PC-3 (cell line): ENCODE measurements at places on chromosomes 7 and 10. TPM values are rescaled to one million over a fixed set of nuclear protein-coding genes. Genes with fewer than 3 reads are reported as not detected.
A peak's percentile ranks its signal among the peaks of the same experiment; 100 is the strongest.

ZNF804B gene
- not detected in 2 replicates for total RNA-seq

R3HCC1L gene
- total RNA-seq: 11.7 and 15.3 TPM in 2 replicates

HIF1AN gene
- 4.5 TPM in 2 replicates for total RNA-seq

TRIM73 gene
- total RNA-seq: 5.2 and 6.4 TPM in 2 replicates

DNA sequence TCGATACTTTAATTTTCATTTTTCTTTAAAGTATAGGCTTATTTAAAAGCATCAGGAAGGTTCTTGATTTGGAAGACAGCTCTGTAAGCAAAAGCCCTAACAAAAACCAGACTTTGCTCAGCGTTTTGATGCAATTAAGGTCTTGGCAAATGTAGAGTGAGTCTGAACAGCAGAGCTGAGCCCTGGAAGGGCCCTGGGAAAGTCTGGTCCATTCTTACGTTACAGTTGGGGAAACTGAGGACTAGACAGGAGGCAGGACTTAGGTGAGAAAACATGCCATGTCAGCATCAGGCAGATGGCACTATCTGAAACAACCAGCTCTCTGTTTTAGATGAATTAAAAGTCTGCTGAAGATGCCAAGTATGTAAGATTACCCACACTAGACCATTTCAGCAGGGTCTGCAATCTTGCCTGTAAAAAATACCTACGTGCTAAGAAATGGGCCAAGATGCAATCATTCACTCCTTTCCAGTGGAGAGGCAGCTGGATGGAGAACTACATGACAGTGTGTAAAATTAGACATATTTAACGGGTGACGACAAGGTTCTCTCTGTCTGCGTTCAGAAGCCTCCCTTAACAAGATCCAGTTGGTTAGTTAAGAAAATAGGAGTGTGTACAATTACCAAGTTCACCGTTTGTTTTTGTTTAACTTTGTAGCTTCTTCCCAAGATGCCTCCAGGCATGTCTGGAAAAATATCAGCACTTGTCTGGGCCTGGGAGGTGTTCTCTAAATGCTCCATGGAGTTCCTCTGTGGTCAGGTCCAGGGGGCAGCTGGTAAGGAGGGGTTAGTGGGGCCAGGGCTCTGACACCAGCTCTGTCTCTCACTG, 502.3 kb upstream of the ZMIZ1 start:
- no peak overlapping the region for H3K4me3 ChIP-seq
- 0 out of 2 replicates have a peak, but pooled peaks cover 4% of the 10 kb centered on the region for H3K4me1 ChIP-seq
- peaks cover 66% of the 10 kb centered on the region for H3K27me3 ChIP-seq

- H3K4me3 ChIP-seq: no peak overlapping the region
- H3K27me3 ChIP-seq: peaks cover 6% of the 10 kb centered on the region
- peaks cover 11% of the 10 kb centered on the region for H3K4me1 ChIP-seq
- H3K27ac ChIP-seq: peak overlapping the region; percentile 17
- H3K36me3 ChIP-seq: no peaks in the 10 kb centered on the region
Measured at GRCh38 chr10:44301781-44302355, 83.0 kb downstream of the CXCL12 start.

DNA sequence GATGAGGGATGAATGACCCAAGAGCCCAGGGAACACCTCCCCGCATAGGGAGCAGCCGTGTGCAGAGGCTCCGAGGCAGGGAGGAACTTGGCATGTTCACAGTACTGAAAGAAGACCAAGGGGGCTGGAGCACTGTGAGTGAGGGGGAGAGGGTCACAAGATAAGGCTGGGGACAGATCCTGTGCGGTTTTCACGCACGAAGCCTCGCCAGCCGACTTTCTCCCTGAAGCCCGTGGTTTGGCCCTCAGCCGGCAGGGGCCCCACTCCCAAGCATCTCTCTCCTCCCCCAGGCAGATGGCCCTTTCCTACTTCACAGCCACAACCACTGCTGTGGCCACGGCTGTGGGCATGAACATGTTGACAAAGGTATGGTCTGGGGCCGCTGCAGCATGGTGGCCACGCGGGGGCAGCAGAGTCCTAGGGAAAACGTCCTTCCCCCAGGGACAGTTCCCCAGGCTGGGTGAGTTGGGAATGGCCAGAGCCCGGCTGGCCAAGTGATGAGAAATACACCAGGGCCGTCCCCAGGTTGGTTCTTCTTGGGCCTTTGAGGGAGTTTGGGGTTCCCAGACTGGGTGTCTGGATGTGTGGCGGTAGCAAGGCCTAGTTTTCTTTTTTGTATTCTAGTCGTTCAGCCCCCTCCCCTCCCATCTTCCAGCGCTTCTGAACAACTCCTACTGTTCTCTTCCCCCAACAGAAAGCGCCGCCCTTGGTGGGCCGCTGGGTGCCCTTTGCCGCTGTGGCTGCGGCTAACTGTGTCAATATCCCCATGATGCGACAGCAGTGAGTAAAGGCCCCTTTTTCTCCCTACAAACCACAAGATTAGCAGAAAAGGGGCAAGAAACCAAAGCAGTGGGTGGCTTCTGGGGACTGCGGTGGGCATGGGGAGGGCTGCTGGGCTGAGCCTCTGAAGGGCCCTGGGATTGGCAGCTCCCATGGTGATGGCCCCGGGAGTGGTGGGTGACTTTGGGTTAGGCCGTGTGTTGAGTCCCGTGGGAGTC, 14.4 kb upstream of the WBP1L start:
- no peaks in the 10 kb centered on the region for H3K27me3 ChIP-seq
- no peak overlapping the region for H3K27ac ChIP-seq
- no peaks in the 10 kb centered on the region for H3K36me3 ChIP-seq
- peak; percentile 70 for DNase-seq

- H3K27me3 ChIP-seq: no peaks in the 10 kb centered on the region; the same call in 1 of the 2 replicates
- peaks cover 9% of the 10 kb centered on the region; the same call in 1 of the 2 replicates for H3K4me1 ChIP-seq
Measured at GRCh38 chr10:47322300-47323061, at the start of gene GDF2. TSS of gene GDF2 (plus strand) at chr10:47322454. CDS start at chr10:47322669, 215 bp downstream.

DNA sequence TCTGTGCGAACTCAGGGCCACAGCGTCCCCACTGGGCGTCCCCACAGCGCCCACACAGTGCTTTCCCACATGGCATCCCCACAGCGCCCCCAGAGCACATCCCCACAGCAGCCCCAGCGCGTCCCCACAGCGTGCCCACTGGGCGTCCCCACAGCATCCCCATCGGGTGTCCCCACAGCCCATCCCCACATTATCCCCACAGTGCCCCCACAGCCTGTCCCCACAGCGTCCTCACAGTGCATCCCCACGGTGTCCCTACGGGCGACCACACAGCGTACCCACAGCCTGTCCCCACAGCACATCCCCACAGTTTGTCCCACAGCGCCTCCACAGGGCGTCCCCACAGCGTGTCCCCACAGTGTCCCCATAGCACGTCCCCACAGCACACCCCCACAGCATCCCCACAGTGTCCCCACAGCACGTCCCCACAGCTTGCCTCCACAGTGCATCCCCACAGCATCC, 131.6 kb downstream of the ACTR3B start:
- H3K36me3 ChIP-seq: no peaks in the 10 kb centered on the region
- H3K27ac ChIP-seq: no peak overlapping the region
- H3K27me3 ChIP-seq: peaks cover 7% of the 10 kb centered on the region; the same call in 1 of the 2 replicates

DNA sequence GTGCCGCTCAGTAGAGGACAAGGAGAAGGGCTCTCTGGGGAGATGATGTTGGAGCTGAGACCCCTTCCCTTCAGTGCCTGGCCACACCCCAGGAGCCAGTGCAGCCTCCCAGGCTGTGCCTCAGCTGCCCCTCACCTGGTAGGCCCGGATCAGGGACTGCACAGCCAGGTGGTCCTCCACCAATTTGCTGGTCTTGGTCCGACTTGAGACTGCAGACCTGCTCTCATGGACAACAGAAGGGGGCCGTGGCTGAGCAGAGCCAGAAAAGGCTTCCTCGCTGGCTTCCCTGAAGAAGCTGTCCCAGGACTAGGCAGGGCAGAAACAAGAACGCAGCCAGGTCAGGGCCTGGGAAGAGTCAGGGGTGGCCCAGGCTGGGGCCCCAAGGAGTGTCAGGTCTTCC, 5.5 kb downstream of the OGDHL start:
- H3K27ac ChIP-seq: no peak overlapping the region
- no peak overlapping the region for H3K4me3 ChIP-seq
- H3K27me3 ChIP-seq: peaks cover 23% of the 10 kb centered on the region

- no peak overlapping the region for H3K4me3 ChIP-seq
- H3K36me3 ChIP-seq: no peaks in the 10 kb centered on the region
- H3K27me3 ChIP-seq: no peaks in the 10 kb centered on the region
- H3K27ac ChIP-seq: no peak overlapping the region
- no peaks in the 10 kb centered on the region for H3K4me1 ChIP-seq
- no peak for DNase-seq
Measured at GRCh38 chr7:57423768-57424167, 26.2 kb upstream of the ZNF716 start.

DNA sequence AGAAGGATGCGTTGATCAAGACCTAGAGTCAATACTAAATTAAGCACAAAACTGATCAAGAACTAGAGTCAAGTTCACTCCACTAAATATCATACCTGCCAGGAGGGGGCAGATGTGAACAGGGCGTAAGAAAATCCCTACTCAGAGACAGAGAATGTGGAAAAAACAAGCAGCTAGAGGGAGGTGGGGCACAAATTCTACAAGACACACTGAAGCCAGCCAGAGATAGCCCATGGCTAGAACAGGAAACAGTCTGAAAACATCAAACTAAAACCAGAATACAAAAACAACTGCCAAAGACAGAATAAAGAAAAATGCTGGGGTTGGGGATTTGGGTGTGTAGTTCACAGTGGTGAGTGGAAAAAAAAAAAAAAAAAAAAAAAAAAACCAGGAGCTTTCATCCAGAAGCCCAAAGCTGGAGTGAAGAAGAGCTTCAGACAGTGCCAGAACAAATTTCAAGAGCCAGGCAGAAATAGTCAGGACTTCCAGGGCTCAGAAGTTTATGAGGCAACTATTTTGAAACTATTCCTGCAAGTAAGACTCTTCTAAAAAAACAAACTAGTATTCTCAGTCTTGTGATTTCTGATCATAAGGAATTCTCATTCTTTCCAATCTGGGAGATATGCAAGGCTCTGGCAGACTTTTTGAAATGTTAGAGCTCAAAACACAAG, 118.3 kb downstream of the CCDC71L start:
- no peaks in the 10 kb centered on the region for H3K27me3 ChIP-seq
- peaks cover 20% of the 10 kb centered on the region for H3K4me1 ChIP-seq

- H3K4me1 ChIP-seq: peaks cover 11% of the 10 kb centered on the region
- peak; percentile 7 for DNase-seq
- no peak overlapping the region for H3K27ac ChIP-seq
- no peaks in the 10 kb centered on the region for H3K36me3 ChIP-seq
- H3K4me3 ChIP-seq: no peak overlapping the region
- no peaks in the 10 kb centered on the region for H3K27me3 ChIP-seq
Measured at GRCh38 chr10:45514291-45515270, 140.6 kb downstream of the ALOX5 start.

GRCh38 chr7:24227068-24227467, 56.9 kb upstream of the NPY start:
- no peaks in the 10 kb centered on the region for H3K36me3 ChIP-seq
- peaks cover 11% of the 10 kb centered on the region for H3K27me3 ChIP-seq
- H3K27ac ChIP-seq: no peak overlapping the region

- no peaks in the 10 kb centered on the region for H3K36me3 ChIP-seq
- DNase-seq: no peak
- H3K27me3 ChIP-seq: no peaks in the 10 kb centered on the region
Measured at GRCh38 chr7:88314061-88314491, 7.4 kb upstream of the STEAP4 start.

DNA sequence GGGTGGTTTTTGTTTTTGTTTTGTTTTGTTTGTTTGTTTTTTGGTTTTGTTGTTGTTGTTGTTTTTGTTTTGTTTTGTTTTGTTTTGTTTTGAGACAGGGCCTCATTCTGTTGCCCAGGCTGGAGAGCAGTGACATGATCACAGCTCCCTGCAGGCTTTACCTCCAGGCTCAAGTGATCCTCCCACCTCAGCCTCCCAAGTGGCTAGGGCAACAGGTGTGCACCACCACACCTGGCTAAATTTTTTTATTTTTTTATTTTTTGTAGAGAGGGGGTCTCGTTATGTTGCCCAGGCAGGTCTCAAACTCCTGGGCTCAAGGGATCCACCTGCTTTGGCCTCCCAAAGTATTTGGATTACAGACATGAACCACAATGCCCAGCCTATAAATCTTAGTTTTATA, 115.9 kb upstream of the NFE2L3 start:
- H3K4me1 ChIP-seq: no peaks in the 10 kb centered on the region
- no peak overlapping the region for H3K27ac ChIP-seq

GRCh38 chr7:115505136-115505535, 525.4 kb downstream of the TFEC start:
- no peak overlapping the region for H3K4me3 ChIP-seq
- no peak for DNase-seq
- H3K36me3 ChIP-seq: no peaks in the 10 kb centered on the region

DNA sequence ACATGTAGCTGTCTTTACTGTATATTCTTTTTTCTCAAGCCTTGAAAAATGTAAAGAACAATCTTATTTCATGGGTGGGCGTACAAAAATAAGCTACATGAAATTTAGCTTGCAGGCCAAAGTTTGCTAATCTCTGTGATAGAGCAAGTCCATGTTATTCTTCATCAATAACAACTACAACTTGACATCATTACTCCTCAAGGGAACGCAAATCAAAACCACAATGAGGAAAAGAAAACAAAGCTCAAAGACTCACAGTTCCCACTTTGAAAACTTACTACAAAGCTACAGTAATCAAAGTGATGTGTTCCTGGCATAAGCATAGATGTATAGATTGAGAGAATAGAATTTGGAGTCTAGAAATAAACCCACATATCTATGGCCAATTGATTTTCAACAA, 62.5 kb downstream of the GNA12 start:
- no peak overlapping the region for H3K4me3 ChIP-seq
- no peak overlapping the region for H3K27ac ChIP-seq

GRCh38 chr7:72080865-72081510, 331.1 kb downstream of the CALN1 start:
- H3K27ac ChIP-seq: no peak overlapping the region
- no peak for DNase-seq
- H3K36me3 ChIP-seq: no peaks in the 10 kb centered on the region
- no peaks in the 10 kb centered on the region for H3K27me3 ChIP-seq
- H3K4me1 ChIP-seq: no peaks in the 10 kb centered on the region
- H3K4me3 ChIP-seq: no peak overlapping the region
